ENCODE measurements at places on chromosomes 12 and 14.

DNA sequence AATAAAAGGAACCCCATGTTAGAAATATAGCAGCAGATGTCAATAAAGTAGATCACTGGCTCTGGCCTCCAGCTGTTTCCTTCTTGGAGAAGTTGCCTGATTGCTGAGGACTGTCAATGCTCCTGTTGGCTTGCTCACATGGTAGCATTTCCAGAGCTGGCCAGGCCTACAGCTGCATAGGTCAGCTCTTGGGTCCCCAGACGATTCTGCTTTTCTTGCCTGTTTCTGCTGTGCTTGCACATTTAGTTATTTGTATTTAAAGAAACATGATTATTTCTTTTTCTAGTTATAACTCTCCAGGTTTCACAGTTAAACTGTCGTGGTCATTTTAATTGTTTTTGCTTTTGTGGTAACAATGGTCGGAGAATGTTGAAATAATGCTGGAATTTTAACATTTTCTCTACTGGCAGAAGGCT lies 7.2 kb downstream of the NAV3 start:
- no peak for DNase-seq

DNA sequence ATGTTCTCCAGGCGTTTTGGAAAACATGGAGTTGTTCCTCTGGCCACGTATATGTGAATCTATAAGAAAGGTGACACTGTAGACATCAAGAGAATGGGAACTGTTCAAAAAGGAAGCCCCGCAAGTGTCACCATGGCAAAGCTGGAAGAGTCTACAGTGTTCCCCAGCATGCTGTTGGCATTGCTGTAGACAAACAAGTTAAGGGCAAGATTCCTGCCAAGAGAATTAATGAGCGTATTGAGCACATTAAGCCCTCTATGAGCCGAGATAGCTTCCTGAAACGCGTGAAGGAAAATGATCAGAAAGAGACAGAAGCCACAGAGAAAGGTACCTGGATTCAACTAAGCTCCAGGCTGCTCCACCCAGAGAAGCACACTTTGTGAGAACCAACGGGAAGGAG lies 92.5 kb upstream of the EIF5 start:
- no peak for DNase-seq

GRCh38 chr12:14968478-14968877 lies 4.4 kb upstream of the PDE6H start:
- DNase-seq: no peak

GRCh38 chr12:52636592-52637258 lies 15.3 kb downstream of the KRT2 start:
- DNase-seq: no peak

DNA sequence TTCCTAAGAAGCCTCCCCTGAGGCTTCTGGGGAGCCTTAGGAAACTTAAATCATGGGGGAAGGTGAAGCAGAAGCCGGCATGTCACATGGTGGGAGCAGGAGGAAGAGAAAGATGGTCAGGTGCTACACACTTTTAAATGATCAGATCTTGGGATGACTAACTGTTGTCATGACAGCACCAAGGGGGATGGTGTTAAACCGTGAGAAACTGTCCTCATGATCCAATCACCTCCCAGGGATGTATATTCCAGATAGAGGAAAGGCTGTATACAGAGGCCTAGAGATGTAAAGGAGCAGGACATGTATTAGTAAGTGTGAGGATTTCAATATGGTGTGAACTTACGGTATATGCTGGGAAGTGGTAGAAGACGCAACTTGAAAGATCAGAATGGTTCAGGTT lies 121.1 kb downstream of the CAND1 start:
- no peak for DNase-seq

- no peak for DNase-seq
Measured at GRCh38 chr14:105304565-105304964, 3.8 kb upstream of the BRF1 start.

Data from activated CD4-positive, alpha-beta T cell treated with anti-CD3 and anti-CD28 coated beads, Interleukin-2, amount 50 U/mL, for 16 hours (primary cell).